Large intestine (tissue), 12 donors: ENCODE measurements at places on chromosomes 16 and 17. TPM values are rescaled to one million over a fixed set of nuclear protein-coding genes. Genes with fewer than 3 reads are reported as not detected.

CLEC19A gene
- not detected for polyA plus RNA-seq

- no peak for DNase-seq
These were observed at the start of gene CTCF for GRCh38 chr16:67562526-67562917. Gene CTCF (plus strand): TSS chr16:67562526. CDS start chr16:67610833, 48,307 bp downstream.

DNA sequence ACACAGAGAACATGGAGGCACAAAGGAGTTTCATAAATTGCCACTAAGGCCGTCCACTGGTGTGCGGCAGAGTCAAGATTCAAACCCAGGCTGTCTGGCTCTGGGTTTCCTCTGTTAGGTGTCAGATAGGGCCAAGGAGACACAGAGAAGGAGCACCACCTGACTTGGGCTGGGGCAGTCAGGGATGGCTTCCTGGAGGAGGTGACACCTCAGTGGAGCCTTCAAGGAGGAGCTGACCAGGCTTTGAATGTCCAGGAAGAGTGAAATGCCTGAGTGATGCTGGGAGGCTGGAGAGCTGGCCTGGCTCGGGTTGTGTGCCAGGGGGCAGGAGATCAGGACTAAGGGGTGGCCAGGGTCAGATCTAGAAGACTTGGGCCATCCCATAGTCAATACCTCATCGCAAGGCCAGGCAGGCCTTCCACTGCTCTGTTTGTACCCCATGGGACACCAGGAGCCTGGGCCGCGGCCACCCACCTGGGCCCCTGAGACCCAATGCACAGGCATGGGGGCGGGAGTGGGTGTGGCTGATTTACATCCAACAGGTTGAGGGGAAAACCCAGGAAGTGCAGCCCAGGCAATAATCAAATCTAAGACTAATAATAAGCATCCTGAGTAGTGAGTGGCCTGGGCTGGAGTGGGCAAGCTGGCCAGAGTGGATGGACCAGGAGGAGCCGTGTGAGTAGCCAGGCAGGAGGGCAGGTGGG, 73.7 kb downstream of the USP22 start:
- no peak for DNase-seq

- no peak for DNase-seq
These were observed 19.7 kb downstream of the LRRC36 start for GRCh38 chr16:67346341-67346740.

DNA sequence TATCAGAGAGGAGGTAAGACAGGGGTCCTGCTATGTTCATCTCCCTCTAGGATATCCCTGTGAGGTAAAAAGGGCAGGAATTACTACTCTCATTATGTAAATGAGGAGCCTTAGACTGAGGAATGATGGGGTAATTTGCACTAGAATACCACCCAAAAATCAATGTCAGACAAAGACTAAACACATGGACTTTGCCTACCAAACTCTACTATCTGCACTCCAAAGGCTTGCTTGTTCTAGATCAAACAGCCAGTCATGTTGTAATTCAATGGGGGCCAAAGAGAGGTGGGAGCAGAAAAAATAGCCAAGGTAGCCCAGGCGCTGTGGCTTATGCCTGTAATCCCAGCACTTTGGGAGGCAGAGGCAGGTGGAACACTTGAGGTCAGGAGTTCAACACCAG, 120.7 kb downstream of the LYRM1 start:
- no peak for DNase-seq

DNA sequence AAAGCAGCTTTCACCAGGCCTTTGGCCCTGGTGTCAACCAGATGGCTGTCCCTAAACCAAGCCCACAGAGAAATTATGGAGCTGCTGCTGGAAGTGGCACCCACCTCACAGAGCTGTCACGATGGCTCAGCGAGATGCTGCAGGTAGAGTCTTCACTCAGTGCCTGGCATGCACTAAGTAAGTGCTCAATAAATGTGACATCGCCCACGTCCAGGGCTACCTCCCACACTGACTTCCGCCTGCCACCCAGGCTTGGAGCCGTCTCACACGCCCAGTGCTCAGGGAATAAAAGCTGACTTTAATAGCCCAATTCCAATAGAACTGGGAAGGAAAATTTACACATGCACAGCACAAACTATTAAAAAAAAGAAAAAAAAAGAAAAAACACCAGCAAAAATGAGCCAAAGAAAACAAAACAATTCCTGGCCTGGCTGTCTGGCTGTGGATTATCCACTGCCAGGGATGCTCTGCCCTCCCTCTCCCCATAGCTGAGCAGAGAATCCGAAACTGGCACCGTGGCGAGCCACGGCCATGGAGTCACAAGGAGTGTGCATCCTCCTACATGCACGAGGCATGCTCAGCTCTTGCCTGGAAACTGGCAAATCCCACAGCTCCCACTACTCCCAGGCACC, 68.9 kb downstream of the ZNF423 start:
- no peak for DNase-seq

- DNase-seq: no peak
These were observed 28.8 kb upstream of the NXPH3 start for GRCh38 chr17:49546546-49547535.

OTOP3 gene
- 13.8 TPM for polyA plus RNA-seq

- no peak for DNase-seq
These were observed 605 bp upstream of the ABAT start for GRCh38 chr16:8673611-8674412.

- DNase-seq: peak; percentile 52
These were observed 2.0 kb upstream of the SPAG7 start for GRCh38 chr17:4969551-4970173.

SNAI3 gene
- polyA plus RNA-seq: 1.1 TPM

TCAP gene
- polyA plus RNA-seq: 2.2 TPM

TP53I13 gene
- 77.0 TPM for polyA plus RNA-seq
